ENCODE measurements at places on chromosomes 4 and X.

GRCh38 chr4:54813674-54814073 is 155.9 kb downstream of the KIT start:
- no peak for DNase-seq

DNA sequence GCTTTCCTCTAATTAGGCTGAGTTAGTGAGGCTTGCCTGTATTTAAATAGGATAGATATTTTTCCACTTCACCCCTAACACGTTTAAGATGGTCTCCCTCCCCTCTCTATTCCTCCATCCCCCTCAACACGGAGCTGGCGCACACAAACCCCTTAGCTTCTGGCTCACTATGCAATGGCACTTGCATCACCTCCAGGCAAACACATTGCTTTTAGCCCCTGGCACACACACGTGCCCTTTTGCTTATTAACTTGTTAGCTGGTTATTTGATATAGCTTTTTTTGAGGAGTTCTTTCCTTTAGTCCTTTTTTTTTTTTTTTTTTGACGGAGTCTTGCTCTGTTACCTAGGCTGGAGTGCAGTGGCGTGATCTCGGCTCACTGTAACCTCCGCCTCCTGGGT is 94.3 kb downstream of the HDAC8 start:
- no peak for DNase-seq

DNA sequence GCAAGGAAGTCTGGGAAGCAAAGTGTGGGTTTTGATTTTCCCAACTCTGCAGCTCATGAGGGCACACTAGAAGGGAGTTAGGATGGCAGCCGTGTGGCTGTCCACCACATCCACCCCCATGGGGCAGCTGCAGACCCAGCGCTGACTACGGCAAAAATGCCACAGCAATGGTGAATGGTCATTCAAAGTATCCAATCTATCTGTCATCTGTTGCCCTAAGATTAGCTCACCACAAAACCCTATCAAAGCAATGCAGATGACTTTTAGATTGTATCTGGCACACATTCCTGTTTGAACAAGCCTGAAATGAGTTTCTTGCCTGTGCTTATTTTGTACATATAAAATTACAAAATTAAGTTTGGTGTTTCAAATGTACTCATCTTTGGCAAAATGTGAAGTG is 29.7 kb upstream of the HPSE start:
- DNase-seq = peak; percentile 91

- DNase-seq = no peak
These were observed 16.3 kb downstream of the C4orf50 start for GRCh38 chr4:6001680-6002491.

- peak; percentile 18 for DNase-seq
These were observed 222.7 kb downstream of the COL25A1 start for GRCh38 chr4:109079731-109080130.
